ENCODE measurements at places on chromosomes 7 and 10.

- DNase-seq, result no peak
Observed at GRCh38 chr7:25062380-25062779, 62.7 kb downstream of the CYCS start.

GRCh38 chr7:128356546-128357216 is 4.8 kb downstream of the PRRT4 start:
- DNase-seq, result no peak

DNA sequence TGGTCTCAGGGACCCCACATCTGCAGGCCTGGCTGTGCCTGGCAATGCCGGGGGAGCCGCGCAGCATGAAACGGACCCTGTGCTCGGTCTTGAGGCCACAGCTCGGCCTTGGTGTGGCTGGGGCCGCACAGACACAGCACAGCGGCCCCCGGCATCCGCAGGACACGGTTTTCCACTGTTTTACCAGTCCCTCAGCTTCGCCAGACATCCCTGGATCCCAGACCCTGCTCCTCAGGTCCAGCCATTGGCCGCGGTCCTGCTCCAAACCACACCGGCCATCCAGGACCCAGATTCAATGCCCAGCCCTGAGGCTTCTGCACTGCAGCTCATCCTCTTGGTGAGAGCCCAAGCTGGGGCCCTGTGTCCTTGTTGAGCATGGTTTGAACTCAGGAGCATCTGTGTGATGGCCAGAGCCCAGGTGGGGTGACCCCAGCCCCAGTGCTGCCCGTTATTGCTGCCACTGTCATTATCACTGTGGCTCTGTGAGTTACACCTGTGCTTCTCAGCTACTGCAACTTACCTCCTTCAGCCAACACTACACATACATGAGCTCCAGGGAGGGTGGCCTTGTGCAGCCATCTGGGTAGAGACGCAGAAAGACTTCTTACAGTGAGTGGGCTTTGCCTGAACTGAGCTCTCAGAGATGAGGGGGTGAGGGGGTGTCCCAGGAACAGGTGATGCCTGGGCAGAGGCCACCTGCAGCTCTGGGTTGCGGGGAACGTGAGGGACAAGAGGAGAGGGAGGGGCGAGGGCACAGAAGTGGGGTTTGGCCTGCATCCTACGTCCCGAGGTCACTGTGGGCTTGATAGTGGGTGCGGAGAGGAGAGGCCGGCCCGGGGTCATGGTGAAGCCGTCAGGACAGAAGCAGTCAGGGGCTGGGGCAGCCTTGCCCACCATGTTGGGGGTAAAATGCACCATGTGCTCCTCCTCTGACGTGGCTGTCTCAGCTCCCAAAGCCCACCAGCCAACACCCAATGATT is 567.6 kb downstream of the PTPRN2 start:
- no peak for DNase-seq

- no peak for DNase-seq
Observed at GRCh38 chr7:88361357-88361756, 54.7 kb upstream of the STEAP4 start.

DNA sequence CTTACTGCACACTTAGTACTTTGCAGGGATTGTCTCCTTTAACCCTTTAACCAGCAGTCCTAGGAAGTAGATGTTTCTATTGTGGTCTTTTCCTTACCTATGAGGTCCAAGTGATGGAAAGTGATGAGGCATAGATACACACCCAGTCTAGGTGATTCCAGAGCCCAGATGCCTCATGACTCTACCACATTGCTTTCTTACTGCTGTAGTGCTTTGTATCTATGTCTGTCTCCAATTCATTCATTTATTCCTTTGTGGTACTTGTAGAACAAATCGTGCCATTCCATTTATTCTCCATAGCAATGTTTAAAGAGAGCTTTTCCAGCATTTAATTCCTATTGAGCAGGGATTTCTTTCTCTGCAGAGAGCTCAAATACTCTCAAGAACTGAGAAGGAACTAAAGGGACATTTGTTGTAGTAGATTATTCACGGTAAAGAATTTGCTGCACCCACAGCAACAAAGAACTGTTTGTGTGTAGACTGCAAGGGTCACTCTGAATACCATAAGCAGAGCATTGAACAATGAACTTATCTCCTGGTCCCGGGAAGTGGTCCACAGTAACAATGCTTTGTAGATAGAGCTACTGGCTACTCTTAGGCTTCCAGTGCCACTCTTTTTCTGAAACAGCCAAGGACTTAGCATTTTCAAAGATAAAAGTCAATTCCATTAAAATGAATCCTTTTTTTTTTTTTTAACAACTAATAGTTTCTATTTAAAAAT is 337.0 kb downstream of the PTEN start:
- no peak for DNase-seq

DNA sequence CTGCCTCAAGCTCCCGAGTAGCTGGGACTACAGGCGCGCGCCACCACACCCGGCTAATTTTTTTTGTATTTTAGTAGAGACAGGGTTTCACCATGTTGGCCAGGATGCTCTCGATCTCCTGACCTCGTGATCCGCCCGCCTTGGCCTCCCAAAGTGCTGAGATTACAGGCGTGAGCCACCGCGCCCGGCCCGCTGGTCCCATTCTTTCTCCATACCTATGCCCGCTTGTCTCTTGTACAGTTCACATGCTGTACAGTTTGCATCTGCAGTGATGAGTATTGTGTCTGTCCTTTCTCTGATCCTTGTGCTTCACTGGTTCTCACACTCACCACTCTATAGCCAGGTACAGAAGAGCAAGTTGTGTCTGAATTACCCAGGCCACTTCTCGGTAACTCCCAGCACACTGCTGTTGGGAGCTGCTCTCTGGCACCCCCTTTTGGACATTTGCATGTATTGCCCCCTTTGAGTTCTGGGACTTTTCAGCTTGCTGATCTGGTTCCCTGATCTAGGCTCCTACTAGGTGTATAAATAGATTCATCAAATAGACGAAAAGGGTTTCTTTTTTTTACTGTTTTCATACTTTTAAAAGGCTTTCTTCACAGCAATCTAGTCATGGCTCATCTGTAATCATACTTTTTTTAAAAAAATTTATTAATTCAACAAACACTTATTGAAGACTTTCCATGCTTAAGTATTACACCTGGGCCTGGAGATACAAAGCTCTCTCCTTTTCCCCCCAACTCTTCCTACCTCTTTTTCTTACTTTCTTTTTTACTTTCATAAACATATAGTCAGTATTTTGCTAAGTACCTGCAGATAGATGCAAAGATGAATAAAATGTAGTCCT is 53.5 kb downstream of the AOAH start:
- DNase-seq, result peak; percentile 82

DNA sequence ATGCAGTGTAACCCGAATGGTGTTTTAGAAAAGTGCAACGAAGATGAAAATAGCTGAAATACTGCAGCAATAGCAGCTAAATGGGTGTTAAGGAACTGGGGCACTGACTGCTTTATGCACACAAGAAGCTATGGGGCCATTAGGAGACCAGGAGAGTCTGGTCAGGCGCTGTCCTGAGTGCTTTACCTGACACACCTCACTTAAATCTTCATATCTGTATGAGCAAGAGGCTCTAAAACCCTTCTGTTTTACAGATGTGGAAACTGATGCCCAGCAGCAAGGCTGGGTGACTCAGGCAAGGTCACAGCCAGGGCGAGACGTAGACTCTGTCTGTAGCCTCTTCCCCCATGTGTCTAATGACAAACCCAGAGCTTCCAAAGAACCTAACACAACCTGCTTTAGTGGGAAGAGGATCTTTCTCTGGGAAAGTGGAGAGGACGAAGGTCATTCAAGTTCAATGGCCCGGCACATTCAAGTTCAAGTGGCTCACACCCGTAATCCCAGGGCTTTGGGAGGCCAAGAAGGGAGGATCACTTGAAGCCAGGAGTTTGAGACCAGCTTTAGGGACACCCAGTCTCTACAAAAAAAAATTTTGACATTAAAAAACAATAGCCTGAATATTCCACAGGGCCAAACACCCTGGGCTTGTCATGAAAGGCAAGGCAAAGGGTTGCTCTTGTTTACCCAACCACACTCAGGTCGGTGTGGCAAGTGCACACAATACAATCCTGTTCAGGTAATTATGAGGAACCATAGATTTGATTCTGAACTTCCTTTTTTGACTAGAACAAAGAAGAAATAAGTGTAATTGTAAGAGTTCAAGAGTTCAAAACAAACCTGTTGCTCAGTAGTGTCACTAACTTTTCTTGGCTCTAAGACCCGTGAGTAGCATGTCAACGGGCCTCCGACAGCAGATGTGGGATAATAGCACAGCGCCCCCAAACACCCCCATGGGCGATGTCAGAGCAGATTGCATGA is 53.7 kb upstream of the KLF6 start:
- no peak for DNase-seq

DNA sequence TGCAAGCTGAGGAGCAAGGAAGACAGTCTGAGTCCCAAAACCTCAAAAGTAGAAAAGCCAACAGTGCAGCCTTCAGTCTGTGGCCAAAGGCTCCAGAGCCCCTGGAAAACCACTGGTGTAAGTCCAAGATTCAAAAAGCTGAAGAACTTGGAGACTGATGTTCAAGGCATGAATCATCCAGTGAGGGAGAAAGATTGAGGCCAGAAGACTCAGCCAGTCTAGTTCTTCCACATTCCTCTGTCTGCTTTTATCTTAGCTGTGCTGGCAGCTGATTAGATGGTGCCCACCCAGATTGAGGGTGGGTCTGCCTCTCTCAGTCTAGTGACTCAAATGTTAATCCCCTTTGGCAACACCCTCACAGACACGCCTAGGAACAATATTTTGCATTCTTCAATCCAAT is 20.1 kb upstream of the MDFIC start:
- DNase-seq, result no peak

DNA sequence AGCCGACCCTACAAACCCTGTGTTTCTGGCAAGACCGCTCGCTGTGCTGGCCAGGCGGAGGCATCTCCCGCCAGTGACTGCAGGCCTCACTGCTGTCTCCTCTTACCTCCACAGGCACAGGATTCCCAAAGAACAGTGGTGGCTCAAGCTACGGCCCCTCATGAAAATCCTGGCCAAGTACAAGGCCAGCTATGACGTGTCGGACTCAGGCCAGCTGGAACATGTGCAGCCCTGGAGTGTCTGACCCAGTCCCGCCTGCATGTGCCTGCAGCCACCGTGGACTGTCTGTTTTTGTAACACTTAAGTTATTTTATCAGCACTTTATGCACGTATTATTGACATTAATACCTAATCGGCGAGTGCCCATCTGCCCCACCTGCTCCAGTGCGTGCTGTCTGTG is 36.2 kb downstream of the PITRM1 start:
- no peak for DNase-seq

- DNase-seq, result no peak
Observed at GRCh38 chr7:97078023-97078969, 39.2 kb upstream of the SDHAF3 start.

GRCh38 chr10:122053314-122053713 is 64.4 kb downstream of the TACC2 start:
- DNase-seq, result no peak

GRCh38 chr10:34732926-34733325 is 82.2 kb downstream of the PARD3 start:
- DNase-seq, result no peak

- DNase-seq, result no peak
Observed at GRCh38 chr7:100195222-100195621, 17.5 kb downstream of the STAG3 start.

DNA sequence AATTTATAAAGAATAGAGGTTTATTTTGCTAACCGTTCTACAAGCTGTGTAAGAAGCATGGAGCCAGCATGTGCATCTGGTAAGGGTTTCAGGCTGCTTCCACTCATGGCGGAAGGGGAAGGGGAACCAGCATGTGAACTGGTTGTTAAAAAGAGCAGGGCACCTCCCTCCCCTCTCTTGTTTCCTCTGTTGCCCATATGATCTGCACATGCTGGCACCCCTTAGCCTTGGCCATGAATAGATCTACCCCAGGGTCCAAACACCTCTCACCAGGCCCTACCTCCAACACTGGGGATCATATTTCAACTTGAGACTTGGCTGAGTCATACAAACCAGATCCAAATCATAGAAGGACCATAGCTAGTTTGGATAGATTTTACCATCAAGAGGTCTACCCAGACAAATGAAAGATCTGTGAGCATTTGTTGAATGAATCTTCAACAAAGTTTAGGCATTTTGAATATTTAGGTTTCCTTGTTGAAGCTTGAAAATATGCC is 36.0 kb upstream of the NRP1 start:
- DNase-seq, result no peak

- DNase-seq, result no peak
Observed at GRCh38 chr10:104659809-104660208, 18.7 kb downstream of the SORCS3 start.

- no peak for DNase-seq
Observed at GRCh38 chr10:3172081-3172445, 519 bp downstream of the PITRM1 start.

DNA sequence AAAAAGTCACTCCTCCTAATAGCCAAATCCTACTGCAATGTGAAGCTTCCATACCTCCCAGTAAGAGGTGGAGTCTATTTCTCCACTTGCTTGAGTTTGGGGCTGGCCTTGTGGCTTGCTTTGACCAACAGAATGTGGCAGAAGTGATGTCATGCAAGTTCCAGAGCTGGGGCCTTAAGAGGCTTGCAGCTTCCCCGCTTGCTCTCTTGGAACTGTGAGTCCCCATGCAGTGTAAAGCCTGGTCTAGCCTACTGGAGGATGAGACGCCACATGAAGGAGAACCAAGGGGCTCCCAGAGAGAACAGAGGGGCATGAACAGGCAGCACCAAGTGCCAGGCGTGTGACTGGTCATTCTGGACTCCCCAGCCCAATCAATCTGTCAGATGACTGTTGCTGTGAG is 58.6 kb upstream of the OPALIN start:
- DNase-seq, result no peak

DNA sequence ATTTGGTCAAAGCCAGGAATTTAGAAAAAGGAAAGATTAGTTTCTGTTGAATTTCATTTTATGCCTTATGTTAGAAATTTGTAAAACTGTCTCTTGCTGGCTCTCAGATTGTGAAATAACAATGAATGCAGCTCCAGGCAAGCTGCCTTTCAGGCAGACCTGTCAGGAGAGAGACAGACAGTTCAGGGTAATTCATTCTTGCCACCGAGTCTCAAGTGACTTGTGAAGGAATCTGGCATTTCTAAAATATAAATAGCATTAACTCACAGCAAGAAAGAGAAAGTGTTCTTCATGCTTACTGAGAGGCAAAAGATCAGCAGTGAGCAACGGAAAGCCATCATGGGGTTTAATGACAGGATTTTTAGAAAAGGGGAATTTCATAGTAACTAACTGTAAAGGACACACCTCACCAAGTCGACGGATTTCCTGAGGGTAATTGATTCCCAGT is 442.3 kb upstream of the AKR1E2 start:
- DNase-seq, result no peak

DNA sequence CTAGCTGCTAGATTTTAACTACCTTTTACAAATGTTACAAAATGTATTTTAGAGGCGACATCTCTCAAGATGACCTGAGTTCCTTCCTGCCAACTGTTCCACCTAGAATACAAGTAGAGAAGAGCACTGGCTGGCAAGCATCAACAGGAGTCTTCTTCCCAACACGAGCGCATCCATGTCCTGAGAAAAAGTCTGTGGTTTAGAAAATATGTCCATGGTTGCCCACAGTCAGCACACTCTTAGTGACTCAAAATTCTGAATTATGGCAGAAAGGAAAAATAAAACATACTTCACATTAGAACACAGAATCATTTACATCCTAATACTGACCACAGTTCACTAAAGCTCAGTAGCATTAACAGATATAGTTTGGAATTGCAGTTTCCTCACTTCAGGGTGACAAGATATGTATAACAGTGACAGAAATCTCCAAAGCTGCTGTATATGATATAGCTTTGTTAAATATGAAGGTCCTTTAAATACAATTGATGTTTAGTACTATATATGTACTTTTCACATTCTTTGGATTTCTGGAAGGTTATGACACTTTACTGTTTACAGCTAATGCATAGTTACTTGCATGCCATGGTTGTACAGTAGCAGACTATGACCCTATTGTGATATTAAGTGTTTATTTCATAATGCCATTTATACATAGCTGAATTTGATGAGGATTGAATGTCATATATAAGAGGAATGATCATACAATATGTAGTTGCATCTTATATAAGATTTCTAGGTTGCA is 327.1 kb downstream of the GFRA1 start:
- no peak for DNase-seq
